WTC11 (cell line): ENCODE measurements at places on chromosomes 11 and 22. TPM values are rescaled to one million over a fixed set of nuclear protein-coding genes. Genes with fewer than 3 reads are reported as not detected.

- DNase-seq, result peak; percentile 92
These were observed 3.5 kb upstream of the KRTAP5-6 start for GRCh38 chr11:1693327-1694063.

DNA sequence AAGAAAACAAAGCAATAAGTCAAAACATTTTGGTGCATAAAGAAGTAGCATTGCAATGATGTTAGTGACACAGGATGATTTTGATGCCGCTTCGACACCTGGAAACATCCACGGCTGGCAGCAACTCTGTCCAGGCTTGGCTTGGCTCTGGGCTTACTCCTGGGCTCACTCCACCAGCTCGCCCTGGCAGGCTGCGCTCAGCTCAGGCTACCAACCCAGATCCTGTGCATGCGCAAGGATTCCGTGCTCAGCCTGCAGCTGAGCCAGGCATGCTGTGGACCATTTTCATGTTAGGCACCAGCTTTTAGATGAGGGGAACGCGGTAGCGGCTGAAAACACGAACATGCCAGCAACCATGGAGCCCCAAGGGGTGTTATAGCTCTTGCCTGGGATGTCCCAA is 66.0 kb downstream of the SLC25A17 start:
- DNase-seq, result no peak

GRCh38 chr11:23099256-23099655 is 239.0 kb upstream of the CCDC179 start:
- DNase-seq, result no peak

The PLAAT2 gene
- 0.25 to 0.66 TPM (median 0.55 TPM) in 3 replicates for total RNA-seq
